ENCODE measurements at places on chromosomes 5 and 9.

DNA sequence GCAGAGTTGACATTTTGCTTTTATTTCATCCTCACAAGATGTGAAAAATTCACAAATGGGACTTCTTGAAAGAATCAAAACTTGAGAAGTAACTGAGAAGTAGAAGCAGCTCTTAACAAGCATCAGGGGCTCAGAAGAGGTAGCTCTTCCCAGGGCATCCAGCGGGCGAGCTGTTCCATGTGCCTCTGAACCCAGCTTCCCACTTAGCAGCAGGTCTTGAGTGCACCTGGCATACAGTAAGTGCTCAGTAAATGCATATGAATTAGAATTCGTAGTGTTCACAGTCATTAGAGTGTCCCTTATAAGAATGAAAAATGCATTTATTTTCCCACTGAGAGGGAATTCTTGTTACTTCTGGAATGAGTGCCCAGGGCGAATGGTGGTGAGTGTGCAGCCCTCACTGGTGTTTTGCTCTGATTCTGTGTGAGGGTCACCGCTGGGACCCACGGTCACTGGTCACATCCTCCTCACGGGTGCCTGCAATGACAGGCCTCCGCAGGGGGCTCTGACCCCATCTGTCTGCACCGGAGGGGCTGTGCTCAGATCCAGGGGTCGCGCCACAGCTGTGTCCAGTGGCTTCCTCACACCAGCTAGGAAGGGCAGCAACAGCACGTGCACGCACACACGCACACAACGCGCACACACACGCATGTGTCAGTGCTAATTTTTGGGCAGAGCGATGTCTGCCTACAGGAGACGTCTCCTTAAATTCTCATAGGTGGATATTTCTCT is 26.9 kb downstream of the EXOC3 start:
- peak; percentile 26 for DNase-seq

- no peak for DNase-seq
Observed at GRCh38 chr5:6190838-6191237, 187.5 kb downstream of the MED10 start.

GRCh38 chr9:129557192-129558036 is 63.5 kb downstream of the C9orf50 start:
- peak; percentile 40 for DNase-seq

DNA sequence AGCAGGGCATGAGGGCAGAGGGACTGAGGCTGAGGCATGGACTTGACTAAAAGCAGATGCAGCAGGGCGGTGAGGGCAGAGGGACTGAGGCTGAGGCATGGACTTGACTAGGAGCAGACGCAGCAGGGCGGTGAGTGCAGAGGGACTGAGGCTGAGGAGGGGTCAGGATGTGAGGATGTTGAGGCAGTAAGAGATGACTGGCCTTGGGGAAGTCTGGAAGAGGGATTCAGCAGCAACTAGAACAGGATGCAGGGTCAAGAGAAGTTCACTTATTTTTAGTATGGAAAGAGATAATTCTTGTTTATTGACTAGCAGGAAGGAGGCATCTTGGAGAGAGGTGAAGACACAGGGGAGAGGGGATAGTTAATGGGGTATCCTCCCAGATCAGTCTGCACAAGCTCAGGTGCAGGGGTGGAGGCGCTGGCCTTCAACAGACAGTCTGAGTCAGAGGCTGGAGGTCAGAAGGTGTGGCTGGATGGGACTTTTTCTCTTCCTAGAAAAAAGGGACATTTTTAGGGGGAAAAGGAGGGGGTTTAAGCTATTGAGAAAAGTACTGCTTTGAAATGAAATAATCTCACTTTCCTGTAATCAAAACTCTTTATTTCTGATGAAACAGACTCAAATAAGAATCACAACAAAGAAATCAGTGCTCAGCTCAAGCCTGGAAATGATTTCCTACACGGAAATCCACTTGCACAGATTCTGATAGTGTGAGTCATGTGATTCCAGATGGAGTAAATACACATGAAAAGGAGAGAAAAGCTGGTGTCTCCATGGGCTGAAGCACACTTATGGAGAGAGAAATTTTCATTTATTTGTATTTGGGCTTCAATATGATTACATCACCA is 130.9 kb downstream of the PALM2AKAP2 start:
- DNase-seq: peak; percentile 35

GRCh38 chr9:26457151-26457550 is 435.5 kb downstream of the CAAP1 start:
- no peak for DNase-seq

GRCh38 chr9:119264165-119264564 is 105.1 kb downstream of the BRINP1 start:
- DNase-seq: no peak

- DNase-seq: no peak
Observed at GRCh38 chr9:137722481-137722880, 103.7 kb downstream of the EHMT1 start.

GRCh38 chr9:98944057-98944733 is 488 bp downstream of the COL15A1 start:
- DNase-seq: peak; percentile 68

GRCh38 chr9:35829764-35830096 is 702 bp downstream of the TMEM8B start:
- DNase-seq: no peak

GRCh38 chr5:121967187-121967586 is 5.4 kb downstream of the SRFBP1 start:
- DNase-seq: no peak

DNA sequence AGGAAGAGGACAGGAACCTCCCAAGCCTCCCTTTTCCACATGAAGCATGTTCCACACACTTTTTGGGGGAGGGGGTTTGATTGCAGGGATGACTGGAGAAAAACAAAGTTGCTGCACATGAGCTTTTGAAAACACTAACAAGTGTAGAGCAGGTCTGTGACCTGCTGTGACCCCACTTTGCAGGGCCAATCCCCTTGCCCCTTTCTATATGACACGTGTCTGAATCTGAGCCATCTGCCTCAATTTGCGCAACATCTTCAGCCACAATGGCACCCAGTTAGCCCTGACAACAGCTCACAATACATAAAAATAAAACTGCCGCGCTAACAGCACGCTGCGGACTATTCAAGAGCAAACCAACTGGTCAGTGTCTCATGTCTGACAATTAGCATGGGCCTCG is 227.8 kb upstream of the TBCA start:
- no peak for DNase-seq

GRCh38 chr5:177523711-177524538 is 7.2 kb upstream of the DDX41 start:
- DNase-seq: no peak

DNA sequence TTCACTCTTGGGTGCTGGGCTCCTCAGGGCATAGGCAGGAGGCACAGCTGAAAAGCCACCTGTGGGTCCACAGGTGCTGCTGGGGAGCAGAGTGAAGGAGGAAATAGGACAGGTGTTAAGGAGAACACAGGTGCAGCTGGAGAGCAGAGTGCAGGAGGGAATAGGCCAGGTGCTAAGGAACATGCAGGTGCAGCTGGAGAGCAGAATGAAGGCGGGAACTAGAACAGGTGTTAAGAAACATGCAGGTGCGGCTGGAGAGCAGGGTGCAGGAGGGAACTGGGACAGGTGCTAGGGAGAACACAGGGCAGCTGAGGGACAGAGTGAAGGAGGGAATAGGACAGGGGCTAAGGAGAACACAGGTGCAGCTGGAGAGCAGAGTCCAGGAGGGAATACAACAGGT is 43.8 kb upstream of the PLEKHG4B start:
- no peak for DNase-seq

GRCh38 chr9:98481676-98482075 is 226.2 kb upstream of the TBC1D2 start:
- no peak for DNase-seq

- no peak for DNase-seq
Observed at GRCh38 chr5:150508828-150509227, 897 bp downstream of the NDST1 start.

GRCh38 chr9:98074115-98074990 is 17.8 kb downstream of the NANS start:
- DNase-seq: peak; percentile 45

DNA sequence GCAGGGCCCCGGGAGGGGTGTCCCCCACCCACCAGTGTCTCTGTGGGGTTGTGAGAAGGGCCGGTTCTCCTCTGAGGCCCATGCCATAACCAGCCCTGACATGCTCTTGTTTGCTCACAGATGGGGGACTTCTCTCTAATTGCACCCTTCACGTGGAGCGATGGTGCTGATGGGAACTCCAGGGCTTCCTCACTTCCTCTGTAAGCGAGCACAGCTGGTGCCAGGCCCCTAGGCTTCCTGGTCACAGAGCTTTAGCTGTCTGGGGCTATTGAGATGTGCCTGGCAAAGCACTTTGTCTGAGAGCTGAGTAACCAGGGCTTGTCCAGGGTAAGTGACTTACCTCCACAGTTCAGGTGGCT is 36.4 kb downstream of the PHF2 start:
- no peak for DNase-seq

DNA sequence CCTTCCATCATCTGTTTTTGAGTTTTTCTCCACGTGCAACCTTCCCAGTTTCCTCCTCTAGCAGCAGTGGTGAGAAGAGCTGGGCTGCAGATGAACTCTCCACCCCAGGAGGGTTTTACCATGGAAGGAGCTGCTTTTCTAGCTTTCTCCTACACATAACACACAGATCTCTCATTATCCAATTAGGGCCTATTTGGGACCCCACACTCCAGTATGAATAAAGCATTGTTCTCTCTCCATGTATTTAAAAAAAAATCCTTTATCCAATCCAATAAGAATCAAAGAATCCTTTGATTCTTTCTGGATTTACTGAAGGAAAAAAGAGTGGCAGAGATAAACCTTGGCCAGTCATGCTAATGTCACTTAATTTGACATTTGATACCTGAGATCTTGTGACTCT is 31.6 kb upstream of the NAA35 start:
- DNase-seq: no peak

DNA sequence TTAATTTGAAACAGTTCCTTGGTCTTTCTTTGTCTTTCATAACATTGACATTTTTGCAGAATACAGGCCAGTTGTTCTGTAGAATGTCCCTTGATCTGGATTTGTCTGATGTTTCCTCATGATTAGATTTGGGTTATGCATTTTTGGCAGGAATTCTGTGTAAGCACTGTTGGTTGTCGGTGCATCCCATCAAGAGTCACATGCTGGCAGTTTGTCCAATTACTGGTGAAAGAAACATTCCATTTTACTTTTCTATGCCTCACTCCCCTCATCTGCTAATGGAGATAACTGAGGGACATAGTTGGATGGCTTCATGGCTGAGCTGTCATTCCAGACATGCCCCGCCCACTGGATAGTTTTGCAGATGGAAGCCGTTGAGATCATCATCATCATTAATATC is 7.6 kb upstream of the ZNF618 start:
- DNase-seq: no peak

- DNase-seq: no peak
Observed at GRCh38 chr9:114327749-114328148, 1.9 kb upstream of the ORM2 start.
